ENCODE measurements at places on chromosomes 6 and 20.

- no peak for DNase-seq
Observed at GRCh38 chr6:169911264-169912263, 160.1 kb downstream of the ERMARD start.

- no peak for DNase-seq
Observed at GRCh38 chr20:41275301-41275731, 42.2 kb downstream of the ZHX3 start.

GRCh38 chr6:33960345-33961313 lies 156.8 kb upstream of the MLN start:
- no peak for DNase-seq

DNA sequence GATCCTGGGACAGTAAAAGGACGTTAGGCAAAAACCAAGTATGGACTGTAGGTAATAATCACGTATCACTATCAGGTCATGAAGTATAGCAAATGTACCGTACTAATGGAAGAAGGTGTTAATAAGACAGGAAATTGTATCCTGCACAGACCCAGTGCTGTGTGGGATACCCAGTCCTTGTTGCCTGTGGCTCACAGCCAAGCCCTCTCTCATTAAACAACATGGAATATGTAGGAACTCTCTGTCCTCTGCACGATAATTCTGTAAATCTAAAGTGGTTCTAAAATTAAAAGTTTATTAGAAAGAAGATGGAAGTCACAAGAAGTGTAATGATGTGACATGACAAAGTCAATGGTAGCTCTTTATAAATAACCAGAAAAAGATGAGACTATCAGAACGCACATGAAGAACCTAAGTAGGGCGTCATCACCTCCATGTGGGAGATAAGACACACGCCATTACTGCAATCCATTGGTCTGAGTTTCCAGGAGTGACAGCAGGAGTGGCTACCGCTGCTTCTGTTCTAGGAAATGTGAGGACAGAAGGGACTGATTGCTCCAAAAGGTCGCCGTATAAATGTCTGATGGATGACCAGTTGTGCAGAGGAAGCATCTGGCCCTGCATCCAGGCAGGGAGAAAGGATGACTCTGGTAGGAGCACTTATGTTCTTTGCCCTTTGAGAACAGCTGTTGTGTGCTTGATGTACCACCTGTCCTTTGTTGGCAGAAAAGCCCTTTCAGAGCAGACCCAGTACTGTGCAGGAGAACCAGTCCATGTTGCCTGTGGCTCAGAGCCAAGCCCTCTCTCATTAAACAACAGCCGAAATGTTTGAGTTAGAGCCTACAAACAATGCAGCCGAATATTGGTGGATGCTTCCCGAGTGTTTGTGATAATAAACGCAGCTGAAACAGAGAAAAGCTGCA lies 125.6 kb downstream of the FIG4 start:
- no peak for DNase-seq

DNA sequence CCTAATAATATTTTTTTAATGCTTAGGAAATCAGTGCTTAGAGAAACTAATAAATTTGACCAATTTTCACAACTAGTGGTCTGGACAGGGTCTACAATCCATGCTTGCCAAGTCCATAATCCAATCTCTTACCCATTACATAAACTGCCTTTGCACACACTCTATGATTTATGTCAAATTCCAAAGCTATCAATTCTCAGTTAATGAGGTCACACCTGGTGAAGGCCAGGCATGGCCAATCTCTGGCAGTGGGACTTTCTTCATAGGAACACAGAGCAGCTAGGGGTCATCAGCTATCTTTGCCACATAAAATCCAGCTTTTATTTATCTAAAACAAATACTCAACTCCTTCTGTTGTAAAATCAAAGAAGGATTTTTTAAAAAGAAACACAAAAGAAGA lies 21.2 kb downstream of the PAK5 start:
- DNase-seq = no peak

DNA sequence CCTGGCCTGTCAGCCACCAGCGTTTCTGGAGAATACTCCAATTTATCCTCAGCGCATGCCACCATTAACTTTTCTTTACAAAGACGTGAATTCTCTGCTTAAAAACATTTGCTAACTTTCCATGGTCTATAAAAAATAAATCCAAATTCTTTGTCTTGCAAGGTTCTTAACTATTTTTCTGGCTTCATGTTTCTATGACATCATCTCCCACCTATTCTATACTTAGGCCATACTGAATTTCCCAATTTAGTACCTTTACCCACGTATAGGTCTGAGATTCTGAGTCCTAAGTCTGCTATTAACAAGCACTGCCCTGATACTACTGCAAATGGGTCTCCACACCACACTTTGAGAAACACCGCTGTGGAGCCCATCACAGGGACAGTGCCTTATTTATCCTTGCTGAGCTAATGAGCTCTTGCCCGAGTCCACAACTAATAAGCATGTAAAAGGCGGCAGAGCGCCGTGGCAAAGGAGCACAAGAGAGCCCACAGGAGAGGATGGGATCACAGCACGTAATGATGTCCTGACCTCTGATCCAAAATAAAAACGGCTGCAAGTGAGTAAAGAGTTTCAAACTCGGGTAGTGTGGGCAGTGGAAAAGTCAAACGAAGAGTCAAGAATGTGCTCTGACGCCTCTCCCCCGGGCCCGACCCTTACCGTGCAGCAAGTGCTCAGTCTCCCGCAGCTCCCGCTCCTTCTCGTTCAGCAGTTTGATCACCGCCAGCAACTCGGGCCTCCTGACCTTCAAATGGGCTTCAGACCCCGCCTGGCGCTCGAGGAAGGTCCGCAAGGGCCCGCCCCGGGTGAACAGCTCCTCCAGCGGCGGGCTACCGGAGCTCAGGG lies 519 bp downstream of the MTRF1L start:
- DNase-seq = no peak

DNA sequence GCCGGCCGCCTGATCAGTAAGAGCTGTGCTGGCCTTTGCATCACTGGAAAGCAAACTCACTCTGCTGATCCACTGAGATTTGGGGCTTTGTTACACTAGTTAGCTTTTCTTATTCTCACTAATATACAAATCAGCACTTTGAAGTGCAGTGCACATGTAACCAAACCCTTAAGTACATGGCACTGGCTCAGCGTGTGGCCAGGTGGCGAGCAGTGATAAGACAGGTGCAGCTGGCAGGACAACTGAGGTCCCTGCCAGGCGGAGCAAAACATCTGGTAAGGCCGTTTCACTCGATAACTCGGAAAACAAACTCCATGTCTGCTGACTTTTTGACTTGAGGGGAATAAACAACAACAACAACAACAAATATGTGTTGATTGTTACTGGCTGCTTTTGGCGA lies 11.0 kb downstream of the GFRA4 start:
- DNase-seq = no peak

GRCh38 chr6:18823782-18824386 lies 436.7 kb downstream of the RNF144B start:
- no peak for DNase-seq

DNA sequence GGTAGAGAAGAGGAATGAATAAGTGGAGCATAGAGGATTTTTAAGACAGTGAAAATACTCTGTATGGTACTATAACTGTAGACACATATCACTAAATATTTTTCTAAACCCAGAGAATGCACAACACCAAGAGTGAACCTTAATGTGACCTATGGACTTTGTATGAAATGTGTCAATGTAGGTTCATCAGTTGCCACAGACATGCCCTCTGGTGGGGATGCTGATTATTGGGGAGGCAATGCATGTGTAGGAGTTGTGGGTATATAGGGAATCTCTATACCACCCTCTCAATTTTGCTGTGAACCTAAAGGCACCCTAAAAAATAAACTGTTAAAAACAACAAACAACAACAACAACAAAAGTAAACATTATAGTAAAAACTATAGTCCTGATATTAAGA lies 293.7 kb downstream of the RNF144B start:
- DNase-seq = no peak

DNA sequence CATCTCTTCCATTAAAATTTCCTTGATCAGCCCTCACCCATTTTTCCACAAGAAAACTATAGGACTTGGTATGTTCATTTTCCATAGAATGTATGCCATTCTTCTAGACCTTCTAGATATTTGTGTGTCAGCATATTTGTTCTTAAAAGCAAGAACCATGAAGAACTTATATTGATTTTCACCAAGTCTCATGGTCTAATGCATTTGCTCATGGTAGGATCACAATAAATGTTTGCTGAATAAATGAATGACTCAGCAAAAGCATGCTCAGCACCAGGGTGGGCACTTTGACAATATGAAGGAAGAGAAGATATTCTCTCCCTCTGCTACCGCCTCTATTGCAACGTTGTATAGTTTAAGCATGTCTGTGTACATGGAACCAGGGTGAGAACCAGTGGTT lies 805.5 kb upstream of the SLC35B3 start:
- DNase-seq = no peak

GRCh38 chr20:11935212-11936154 lies 17.8 kb downstream of the BTBD3 start:
- DNase-seq = no peak

DNA sequence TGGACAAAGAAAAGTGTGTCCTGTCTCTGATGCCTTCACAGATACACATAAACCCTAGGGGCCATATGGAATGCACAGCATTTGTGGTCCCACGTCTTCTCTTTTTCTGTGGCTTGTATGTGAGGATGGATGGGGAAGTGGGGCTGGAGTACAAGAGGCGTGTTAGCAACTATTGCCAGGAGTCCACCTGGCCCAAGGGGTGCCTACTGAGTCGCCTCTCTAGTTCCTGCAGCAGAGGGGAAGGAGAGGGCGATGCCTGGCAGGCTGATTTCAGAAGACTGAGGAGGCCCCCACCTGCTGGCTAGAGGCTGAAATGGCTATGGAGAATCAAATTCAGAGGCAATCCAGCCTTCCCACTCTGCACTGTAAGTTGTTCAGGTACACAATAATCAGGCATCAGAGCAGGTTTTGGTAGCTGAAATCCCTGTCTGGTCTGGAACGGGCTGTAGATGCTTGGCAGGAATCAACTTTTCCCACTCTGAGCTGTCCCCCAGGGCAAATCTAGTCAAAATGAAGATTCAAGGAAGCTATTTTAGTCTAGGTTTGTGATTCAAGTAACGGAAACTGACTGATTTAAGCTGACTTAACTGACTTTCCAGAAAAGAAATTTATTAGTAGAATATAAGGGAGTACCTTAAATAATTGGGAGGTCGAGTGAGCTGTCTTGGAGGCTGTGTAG lies 14.9 kb upstream of the PPARD start:
- DNase-seq = peak; percentile 44

- no peak for DNase-seq
Observed at GRCh38 chr6:75775219-75775618, 26.2 kb downstream of the MYO6 start.

GRCh38 chr6:46062312-46062711 lies 46.7 kb upstream of the CLIC5 start:
- no peak for DNase-seq

DNA sequence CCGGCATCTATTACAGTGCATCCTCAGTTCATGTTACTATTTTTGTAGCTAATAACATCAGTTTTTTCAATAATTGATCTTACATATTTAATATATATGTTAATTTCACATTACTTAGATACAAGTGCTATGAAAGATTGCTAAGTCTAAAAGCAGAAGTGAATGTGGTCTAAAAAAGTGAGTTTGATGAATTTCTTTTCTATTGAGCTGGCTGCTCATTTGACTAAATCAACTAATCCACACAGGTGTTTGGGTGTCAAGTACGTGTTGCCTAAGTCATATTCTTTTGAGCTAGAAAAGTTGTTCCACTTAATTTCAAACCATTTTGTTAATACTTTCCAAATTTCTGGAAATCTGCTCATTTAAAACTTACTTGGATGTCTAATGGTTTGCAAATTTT lies 46.6 kb upstream of the EZR start:
- no peak for DNase-seq

DNA sequence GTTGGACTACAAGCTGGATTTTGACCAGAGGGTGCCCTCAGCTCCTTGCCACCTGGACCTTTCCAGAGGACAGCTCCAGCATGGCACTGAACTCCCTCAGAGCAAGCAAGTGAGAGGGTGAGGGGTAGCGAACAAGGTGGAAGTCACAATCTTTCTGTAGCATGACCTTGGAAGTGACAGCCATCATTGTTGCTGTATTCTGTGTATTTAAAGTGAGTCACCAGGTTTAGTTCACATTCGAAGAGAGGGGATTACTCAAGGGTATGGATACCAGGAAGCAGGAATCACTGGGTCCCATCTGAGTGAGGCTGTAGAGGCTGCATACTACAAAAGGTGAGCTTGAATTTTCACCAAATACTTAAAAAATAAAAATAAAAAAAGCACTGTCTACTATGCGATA lies 280.0 kb upstream of the SPTLC3 start:
- no peak for DNase-seq

DNA sequence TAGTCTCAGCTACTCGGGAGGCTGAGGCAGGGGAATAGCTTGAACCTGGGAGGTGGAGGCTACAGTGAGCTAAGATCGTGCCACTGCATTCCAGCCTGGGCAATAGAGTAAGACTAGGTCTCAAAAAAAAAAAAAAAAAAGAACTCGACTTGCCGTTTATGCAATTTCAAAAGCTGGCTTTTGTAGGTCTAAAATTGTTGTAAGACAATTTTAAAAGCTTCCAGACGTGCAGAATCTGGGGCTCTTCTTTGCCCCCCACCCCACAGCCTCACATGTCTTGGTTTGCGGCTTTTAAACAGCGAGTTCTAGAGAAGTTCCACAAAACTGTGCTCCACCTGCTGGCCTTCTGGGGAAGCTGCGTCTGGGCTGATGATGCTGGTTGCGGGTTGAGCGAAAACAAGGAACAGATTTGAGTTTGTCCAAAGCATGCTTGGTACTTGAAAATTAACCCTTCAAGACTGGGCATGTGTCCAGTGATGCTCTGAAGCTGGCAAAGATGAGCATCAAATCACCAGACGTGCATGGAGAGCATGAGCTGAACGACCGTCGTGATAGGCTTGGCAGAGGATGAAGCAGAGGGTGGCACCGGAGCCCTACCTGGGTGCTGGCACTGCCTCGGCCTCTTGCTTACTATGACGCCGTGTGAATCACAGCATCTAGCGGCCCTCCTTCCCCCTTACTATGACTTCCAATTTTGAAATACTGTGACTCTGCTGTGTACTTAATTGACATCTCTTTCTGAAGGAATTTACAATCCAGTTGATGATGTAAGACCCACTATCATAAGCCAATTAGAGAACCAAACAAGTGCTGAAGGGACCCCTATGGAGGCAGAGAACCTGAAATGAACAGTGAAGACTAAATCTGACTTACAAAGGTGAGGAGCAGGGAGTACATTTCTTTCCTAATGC lies 171.4 kb downstream of the GMPR start:
- peak; percentile 31 for DNase-seq

DNA sequence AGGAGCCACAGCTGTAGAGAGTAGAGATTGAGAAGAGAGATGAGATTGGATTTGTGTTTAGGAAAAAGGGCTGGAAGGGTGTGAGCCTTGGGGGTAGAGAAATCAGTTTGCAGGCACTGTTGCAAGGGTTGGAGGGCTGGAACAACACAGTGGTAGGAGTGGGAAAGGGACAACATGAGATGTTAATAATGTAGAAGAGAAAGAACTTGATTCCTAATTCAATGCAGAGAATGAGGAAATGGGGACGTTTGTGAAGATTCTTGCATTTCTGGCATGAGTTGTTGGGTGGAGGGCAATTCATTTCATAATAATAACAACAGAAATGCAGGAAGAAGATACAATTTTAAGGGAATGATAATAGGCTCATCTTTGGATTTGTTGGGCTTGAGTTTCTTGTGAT lies 141.4 kb upstream of the TBX18 start:
- DNase-seq = no peak

GRCh38 chr6:104799134-104799657 lies 60.5 kb downstream of the HACE1 start:
- DNase-seq = no peak

Data from stimulated activated CD4-positive, alpha-beta T cell treated with anti-CD3 and anti-CD28 coated beads, Interleukin-1b, Interleukin-23, amount 100 ng/mL, for 24 hours (primary cell).